ENCODE measurements at places on chromosomes 5 and 9.

DNA sequence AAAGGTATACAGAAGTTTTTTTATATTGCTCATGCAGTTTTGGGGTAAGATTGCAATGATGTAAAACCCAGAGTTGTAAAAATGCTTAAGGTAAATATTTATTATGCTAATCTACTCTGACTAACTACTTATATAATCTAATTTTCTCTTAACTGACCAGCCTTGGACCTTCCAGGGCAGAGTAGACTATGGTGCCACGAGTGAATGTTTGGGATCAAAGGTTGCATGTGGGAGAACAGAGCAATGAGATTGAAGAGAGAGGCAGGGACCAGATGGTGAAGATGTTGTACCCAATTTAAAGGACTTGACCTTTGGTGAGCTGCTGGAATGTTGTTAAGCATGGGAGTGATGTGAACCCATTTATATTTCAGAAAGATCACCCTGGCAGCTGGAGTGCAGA, 34.8 kb upstream of the PANK3 start:
- no peak for DNase-seq

DNA sequence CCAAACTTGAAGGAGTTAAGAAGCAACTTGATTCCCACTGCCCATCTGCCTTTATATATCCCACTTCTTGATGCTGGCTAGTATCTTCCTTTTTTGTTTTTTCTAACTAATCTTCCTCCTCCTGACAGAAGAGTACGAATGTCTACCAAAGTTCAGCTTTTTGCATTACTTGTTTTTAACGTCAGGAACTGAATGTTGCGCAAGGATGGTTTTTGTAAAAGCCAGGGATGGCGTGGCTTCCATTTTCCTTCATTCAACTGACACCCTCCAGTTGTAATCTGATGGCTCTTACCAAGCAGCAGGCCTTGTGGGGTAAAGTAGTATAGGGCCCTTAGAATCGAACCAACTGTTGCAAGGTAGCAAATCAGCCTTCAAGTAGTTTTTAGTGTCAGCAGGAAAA, 70.8 kb upstream of the GPR151 start:
- no peak for DNase-seq

DNA sequence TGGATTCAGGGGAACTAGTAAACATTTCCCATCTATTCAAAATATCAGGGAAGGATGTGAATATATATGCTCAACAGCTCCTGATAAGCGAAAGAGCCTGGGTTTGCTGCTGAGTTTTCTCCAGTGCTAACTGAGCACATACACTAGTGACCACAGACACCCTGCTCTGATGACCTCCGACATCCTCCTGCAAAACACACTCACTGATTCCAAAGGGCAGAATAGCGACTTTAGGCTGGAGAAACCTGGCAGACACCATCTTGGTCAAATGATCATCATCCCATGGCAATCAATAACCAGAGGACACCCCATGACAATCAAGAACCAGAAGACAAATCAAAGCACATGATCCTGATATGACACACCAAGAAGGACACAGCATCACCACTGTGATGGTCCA, 9.2 kb upstream of the GADD45G start:
- no peak for DNase-seq

GRCh38 chr5:58069846-58070245, 390.0 kb downstream of the PLK2 start:
- DNase-seq: no peak

DNA sequence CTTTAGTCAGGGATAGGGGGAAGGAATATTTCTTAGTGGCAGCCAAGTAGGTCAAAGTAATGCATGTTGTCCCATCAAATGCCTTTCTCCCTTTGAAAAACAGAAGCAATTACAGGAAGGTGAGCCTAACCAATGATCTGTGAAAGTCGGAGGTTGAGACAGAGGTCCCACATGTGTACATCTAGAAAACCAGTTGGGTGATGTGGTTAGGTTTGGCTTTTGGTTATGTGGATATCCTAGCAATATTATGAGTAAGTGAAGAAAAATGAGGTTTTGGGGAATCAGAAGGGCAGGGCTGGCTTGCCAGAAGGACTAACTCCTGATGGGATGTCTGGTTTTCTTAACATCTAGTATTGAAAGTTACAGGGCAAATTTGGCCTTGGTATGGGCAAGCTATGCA, 63.4 kb upstream of the PALM2AKAP2 start:
- no peak for DNase-seq

DNA sequence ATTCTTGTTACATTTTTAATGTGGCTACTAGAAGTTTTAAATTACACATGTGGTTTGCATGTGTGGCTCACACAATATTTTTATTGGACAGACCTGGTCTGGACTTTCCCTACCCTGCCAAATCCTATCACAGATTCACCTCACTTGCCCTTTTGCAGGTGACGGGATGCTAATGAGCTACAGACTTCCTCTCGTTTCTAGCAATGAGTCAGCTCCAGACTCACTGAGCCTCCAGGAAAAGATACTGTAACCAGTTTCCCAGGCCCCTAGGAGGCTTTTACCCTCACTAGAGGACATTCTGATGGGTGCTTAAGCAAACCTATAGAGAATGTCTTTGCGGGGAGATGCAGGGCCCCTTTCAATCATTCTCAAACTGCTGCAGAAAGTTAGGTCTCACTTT, 135.4 kb downstream of the WDR41 start:
- DNase-seq: peak; percentile 33

DNA sequence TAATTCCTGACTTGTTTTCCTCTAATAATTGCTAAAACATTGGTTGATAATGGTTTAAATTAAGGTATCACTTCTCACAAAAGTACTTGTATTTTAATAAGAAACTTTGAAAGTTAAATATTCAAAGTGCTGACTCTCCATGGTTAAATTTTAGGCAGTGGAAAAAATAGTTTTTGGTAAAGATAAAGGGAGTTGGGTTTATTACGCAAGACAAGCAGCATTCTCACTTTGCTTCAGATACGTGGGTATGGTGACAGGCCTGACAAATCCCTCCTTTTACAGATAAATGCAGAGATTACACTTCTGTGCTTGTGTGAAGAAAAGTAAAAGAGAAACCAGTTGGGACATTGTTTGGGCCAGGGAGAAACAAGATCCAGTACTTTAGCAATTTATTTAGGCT, 14.5 kb upstream of the FAM170A start:
- no peak for DNase-seq

- no peak for DNase-seq
Measured at GRCh38 chr9:14051419-14051818, 262.5 kb downstream of the NFIB start.

DNA sequence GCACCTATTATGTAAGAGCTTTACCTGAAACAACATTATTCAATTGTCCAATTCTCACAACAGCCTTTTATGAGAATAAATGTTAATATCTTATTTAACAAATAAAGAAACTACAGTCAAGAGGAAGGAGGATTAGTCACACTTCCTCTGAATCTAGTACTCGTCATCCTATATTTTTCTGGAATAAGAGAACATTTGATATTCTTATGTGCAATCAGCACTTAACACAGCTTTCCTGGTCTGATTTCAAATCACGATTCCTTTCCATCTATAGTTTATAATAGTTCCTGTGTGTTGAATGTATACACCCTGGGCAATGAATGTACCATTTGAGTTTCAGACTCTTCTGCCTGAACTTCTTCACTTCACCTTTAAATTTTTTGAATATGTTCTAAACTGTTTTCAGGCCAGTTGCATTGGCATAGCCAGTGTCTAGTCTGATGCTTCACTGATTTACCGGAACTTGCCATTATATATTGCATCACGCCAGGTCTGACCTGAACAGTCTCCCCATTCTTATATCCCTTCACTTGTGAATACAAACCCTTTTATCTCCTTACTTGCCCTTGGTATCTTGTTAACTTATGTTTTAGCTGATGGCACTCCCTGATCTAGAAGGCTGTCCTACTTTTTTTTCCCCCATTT, 698.3 kb downstream of the MAT2B start:
- DNase-seq: no peak

GRCh38 chr5:176157656-176158055, 80.6 kb upstream of the SIMC1 start:
- DNase-seq: no peak

DNA sequence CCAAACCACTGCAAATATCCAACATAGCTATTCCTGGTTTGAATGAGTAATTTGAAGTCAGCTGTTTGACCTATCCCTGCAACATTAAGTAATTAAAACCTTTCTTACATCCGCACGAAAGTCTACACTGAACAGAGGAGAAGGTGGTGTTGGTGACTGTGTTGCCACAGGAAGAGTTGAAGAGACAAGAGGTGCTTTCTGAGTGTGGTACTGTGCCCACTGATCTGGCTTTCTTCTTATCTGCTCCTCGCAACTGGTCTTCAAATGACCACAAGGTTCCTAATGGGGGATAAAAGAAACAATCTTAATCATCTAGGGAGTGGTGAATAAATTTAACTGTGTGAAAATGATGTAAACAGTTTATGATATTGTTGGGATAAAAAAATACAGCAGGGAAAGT, 29.4 kb upstream of the PDCL start:
- no peak for DNase-seq

DNA sequence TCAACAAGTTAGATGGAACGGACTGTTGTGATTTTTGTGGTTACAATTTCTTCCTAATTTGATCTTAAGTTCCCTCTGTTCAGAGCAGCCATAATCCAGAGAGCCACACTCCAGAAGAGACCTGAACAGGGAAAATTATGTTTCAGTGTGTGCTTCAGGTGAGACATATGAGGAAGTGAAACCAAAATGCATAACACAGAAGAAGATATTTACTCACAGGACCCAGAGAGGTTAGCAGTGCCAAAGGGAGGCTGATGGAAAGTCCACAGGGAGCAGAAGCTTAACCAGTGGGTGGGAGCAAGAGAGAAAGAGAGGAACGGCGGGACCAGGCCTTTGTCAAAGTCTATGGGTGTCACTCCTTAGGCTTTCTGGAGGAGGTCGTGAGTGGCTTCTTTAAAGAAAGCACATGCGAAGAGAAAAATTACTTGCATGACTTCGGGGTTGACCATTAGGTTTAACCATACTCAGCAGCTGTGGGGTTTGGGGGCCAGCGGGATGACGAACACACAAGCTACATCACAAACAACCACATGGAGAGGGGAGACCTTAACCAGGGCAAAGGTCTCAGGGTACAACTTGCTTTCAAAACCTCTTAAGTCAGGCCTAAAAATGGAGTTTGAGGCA, 141.4 kb downstream of the MED10 start:
- no peak for DNase-seq

DNA sequence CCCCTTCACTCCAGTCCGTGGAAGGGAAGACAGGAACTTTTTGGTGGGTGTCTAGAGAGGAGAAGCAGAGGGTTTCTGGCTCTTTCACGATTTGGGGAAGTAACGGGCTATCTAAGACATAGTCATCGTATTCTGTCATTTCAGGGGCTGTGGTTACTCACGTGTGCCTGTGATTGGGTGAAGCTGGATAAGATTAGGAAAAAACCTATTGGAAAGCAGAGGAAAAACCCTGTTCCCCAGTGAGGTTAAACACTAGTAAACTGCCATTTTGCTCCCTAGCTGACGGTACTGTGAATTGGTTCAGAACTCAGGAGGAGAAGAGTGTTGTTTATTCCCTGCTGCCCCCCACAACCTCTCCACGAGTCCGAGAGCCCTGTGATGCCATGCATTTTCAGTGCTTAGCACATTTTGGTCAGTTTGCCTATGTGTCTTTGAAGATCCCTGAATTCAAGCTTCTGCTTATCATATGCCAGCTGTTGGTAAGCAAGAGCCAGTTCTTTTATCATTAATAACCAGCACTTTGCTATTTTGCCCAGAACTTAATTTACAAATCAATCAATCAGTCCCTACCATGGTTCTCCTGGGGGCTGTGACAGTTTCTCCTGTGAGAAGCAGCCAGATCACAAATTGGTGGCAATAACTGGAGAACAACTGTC, 45.1 kb upstream of the ROR2 start:
- DNase-seq: no peak

DNA sequence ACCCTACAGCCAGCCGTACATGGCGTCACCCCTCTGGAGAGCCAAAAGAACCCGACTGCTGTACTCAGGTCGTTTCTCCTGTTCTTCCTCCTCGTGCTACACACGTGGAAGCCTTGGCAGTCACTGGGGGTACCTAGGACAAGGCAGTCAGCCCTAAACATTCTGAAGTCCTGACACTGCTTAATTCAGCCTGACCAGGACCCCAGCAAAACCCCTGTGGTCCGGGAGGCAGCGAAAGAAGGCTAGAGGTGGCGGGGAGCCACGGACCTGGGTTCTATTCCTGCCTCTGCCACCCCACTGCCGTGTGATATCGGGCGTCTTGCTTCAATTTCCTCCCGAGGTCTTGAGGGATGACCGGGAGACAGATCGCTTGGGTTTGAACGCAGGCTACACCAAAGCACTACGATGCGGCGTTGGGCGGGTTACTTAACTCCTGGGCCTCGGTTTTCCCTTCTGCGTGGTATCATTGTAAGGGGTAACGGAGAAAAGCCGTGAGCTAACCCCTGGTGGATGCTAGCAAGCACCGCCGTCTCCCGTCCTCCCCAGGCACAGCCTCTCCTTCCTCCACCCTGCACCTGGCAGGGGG, 429 bp upstream of the ARL10 start:
- no peak for DNase-seq

GRCh38 chr5:161403996-161404395, 142.5 kb downstream of the GABRB2 start:
- no peak for DNase-seq

GRCh38 chr9:119768266-119768665, 399.0 kb upstream of the BRINP1 start:
- no peak for DNase-seq
